GM13977 (cell line): ENCODE measurements at places on chromosomes 5 and 9.

DNA sequence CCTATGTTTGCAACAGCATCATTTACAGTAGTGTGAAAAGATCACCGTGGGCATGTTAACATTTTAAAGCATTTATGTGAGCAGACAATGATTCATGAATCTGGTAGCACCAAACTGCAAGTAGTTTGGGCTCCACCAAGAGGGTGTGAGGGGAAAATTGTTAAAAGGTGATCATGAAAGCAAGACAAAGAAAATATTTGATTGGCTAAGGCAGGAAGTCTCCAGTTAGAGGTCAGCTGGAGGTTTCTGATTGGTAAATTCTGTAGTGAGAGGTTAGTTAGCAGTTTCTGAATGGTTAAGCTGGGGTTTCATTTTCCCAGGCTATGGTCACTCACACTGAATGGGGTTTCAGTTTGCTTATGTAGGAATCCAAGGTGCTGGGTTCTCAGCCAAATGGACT lies 13.5 kb upstream of the DRD1 start:
- no peak for DNase-seq

GRCh38 chr9:87528969-87529368 lies 31.3 kb downstream of the DAPK1 start:
- no peak for DNase-seq

GRCh38 chr5:175146733-175147132 lies 297.2 kb downstream of the DRD1 start:
- DNase-seq, result no peak

DNA sequence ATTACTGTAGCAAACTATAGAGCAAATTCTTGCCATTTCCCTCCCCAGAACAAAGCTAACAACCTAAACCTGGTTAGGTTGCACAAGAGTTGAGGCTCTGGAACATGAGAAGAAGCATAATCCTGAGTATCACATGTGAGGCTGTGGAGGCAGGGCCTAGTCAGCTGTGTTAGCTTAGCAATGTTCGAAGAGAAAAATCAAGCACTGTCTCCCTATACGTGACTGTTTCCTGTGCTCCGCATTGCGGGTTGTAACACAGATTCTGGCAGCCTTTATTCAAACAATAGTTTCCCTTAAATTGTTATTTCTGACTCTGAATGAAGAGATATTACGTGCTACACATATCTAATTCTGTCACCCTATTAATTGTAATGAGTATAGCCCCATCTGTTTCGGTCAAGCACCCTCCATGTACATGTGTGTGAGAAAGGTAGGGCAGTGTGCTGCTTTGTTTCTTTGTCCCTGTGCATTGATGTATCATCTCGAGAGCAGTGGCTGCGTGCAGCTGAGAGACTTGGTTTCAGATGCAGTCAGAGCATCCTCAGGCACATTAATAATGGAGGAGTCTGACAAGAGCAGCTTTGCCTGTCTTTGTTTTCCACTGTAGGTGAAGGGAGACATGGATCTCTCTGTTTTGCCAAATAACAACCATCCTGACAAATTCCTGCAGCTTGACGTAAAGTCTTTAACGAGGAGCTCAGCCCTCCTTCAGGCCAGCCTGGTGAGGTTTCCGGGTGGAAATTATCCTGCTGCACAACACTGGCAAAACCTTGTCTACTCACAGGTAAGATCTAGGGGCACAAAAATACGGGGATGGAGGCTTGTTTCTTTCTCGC lies at the start of gene MINAR2:
Gene MINAR2, plus strand, starts transcription at position 523 of the 836 bp plus-strand sequence. Its CDS starts 97 bp downstream, at position 620.
- DNase-seq, result no peak

DNA sequence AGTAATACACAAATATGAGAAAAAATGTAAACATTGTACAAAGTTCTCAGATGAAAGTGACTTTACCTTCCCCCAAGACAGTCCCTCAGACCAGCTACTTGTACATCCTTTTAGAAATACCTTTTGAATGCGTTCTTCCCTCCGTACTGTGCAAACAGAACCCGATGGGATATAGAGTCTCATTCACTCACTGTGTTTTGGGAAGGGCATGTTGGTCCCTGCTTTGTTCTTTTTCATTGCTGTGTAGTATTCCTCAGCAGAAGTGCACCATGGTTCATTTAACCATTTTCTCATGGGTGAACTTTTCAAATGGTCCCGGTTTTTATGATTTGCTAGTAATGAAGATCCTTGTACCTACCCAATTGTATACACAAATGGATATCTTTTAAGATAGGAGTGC lies 94.4 kb downstream of the ANKRD33B start:
- DNase-seq, result no peak

DNA sequence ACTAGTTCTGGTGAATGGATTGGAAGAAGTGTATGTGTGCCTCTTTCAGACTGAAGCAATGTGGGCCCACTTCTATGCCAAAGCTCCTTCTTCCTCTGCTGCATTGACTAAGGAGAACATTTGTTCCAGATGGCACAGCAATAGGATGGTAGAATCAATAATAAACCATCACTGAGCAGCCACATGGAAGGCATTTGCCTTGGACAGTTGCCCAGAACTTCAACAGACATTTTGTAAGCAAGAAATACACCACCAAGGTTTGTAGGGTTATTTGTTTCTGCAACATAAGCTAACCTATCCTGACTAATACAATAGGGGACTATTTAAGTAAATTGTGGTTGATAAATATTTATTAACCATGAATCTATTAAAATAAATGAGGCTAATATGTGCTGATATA lies 37.7 kb upstream of the CSNK1G3 start:
- no peak for DNase-seq

DNA sequence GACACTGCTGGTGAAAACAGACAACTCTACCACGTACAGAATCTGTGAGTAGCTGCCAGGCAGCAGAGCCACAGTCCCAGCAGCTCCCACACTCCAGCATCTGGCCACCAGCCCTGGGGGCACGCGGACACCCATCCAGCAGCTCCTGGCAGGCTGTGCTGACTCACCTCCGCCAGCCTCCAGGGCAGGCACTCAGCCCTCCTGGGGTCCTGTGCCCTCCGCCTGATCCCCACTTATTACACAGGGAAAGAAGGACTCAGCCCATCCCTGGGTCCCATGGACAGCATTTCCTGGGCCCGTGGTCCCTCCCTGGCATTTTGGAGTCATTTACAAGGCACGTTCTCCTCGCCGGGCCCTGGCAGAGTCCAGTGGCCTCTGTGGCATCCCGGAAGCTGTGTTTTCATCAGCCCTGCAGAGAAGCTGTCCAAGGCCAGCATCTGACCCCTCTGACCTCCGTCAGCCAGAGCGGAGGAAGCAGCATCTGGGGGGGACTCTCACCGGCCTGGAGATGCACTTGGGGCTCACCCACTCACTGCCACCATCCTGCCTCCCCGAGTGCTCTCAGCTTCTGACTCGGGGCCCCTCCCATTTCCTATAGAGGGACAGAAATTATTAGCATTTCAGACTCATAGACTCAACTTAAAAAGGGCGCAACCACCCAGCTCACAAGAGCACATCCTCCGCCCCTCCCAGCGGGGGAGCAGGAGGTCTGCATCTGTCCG lies 21.6 kb downstream of the PAEP start:
- DNase-seq, result no peak

- no peak for DNase-seq
Observed at GRCh38 chr5:65327582-65327981, 154.1 kb downstream of the ADAMTS6 start.

DNA sequence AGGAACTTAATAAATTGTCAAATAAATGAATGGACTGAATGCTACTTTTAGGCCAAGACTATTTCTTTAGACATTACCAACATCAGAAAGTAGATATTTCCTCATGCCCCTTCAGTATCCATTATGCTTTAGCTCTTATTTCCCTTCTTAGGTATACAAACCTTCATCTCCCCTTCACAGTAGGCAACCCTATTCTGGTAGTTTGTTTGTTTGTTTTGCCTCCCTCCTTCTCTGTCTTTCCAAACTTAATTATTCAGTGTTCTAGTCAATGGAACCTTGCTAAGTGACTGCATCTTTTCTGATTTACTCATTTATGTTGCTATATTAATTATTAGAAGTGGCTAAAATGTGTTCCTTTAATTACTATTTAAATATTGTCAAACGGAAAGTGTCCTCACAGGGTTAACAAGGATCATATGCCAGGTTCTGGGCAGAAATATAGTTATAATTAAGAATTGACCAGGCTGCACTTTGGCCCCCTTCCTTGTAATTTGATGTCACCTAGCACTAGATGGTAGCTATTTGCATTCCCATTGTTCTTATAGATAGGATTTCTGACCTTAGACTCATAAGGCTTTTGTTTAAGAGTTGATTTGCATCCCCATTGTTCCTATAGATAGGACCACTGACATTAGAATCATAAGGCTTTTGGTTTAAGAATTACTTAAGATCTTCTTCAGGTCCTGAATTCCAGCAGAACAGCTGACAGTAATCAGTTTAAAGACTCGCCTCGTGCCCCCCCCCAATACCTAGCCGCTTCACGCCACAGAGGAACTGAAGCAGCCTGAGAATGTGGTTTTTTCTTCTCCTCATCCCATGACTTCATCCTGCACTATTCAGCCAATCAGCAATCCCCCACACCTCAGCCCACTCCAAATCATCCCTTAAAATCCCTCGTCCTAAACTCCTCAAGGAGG lies 84.4 kb upstream of the NUDT12 start:
- DNase-seq, result no peak

DNA sequence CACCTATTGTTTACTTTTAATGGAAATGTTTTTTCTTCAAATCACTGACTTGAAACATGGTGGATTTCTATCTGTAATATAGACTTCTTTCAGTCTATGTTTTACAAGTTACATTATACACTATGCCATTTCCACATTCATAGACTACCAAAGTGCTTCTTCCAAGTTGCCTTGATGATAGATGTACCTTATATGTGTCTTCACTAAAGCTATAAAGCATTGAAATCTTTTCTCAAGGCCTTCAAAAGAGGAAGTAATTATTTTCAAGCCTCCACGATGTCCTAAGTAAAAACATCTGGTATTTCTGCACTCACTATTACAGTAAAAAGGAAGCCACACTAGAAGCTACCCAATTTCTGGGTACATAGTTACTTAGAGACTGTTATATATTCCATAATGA lies 113.3 kb downstream of the FGF10 start:
- no peak for DNase-seq

- no peak for DNase-seq
Observed at GRCh38 chr5:124745928-124746915, at the start of gene ZNF608. TSS of gene ZNF608 (minus strand) at chr5:124746639. CDS start at chr5:124744989, 1,650 bp downstream.

DNA sequence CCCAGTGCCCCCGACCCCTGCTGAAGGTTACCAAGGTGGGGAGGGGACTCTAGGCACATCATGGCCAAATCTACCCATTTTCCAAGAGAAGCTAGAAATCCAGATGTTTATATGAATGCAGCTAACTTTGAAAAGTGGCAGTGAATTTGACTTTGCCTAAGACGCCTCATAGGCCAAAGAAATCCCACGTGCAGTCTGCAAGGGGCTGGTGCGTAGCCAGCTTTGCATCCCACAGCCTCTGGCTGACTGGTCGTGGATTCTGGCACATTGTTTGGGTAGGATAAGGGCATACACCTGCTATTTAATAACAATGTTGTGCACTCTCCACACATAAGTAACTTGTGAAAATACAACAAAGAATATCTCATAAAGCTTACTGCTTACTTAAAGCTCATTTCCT lies 3.5 kb upstream of the GADD45G start:
- DNase-seq, result no peak

- DNase-seq, result no peak
Observed at GRCh38 chr5:21806943-21807342, 1046.2 kb downstream of the CDH12 start.

DNA sequence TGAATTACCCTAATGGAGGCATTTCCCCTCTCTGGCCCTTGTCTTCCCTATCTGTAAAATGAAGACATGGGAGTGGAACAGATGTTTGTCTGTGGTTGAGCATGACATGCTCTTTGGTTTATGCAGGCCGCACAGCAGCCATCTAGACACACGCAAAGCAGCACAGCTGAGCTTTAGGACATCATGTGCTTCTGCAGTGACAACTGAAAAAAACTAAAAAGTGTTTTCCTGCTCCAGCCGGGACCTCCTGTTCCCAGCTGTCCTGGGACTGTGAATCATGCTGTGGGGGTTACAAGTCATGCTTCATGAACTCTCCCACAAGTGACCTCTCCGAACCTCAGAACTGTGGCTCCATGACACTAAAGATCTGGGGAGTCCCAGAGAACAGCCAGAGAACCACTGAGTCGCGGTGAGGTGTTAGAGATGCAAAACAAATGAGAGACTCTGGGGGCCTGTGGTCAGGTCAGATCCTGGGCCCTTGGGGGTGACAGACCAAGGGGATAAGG lies 1.7 kb downstream of the SMIM3 start:
- DNase-seq, result peak; percentile 56

DNA sequence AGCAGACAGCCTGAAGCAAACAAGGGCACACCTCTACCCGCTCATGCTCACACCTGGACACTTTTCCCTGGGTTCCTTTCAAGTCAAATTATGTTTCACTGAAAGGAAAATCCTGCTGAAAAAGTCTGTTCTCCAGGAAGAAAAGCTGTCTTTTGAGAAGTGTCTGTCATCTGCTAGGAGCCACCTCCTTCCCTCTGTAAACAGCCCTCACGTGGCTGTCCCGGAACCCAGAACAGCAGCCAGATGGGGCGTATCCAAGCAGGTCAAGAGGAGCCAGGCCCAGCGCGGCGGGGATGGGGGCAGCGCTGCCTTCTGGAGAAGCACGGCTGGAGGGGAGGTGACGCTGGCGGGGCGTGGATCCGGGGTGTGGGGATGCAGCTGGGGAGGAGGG lies at the start of gene PNPLA7:
Gene PNPLA7, minus strand, starts transcription at position 172 of the 391 bp plus-strand sequence. CDS start 205 bp downstream, outside the sequence.
- DNase-seq, result peak; percentile 77

DNA sequence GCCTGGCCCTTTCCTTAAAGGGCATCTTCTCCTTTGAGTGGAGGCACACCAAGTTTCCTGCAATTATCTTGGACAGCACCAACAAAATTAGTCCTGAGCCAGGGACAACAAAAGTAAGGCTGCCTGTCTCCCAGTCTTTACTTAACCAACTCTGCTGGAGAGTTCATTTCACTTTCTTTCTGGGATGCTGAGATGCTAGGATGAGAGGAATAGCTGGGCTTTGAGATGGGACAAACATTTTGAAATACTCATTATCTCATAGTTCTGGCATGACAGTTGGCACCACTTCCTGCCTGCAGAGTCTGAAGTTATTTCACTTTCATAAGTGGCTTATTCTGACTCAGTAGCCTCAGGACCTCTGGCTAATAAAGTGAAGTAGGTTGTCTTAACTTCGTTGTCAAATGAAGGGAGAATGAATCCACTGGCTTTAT lies 157.0 kb downstream of the C9orf152 start:
- DNase-seq, result peak; percentile 56

DNA sequence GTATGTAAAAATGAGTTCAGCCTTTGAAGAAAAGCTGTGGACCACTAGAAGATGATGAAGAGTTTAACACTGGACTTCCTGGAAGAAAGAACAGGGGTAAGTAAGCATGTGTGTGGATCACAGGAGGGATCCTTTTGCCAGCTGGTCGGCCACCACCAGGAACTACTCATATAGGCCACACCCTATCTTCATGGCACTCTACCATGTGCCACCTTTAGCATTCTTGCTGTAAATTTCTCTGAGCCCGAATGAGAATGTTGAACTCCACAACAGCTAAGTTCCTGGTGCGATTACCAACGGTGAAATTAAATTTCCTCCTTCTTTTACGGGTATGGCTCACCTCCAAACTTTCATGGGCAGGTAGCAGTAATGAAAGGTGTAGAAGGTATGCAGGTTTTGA lies 102.3 kb downstream of the ATP10B start:
- DNase-seq, result no peak

GRCh38 chr5:113125371-113125770 lies 148.8 kb downstream of the DCP2 start:
- no peak for DNase-seq

- DNase-seq, result peak; percentile 40
Observed at GRCh38 chr5:56327809-56328208, 94.7 kb upstream of the ANKRD55 start.

- DNase-seq, result no peak
Observed at GRCh38 chr5:137273511-137273910, 225.6 kb downstream of the SPOCK1 start.

- DNase-seq, result no peak
Observed at GRCh38 chr5:55855509-55855908, 4.4 kb downstream of the IL31RA start.

- peak; percentile 21 for DNase-seq
Observed at GRCh38 chr9:20684875-20685696, 1.0 kb downstream of the FOCAD start.
